Dermis blood vessel endothelial cell (primary cell): ENCODE measurements at places on chromosomes 13 and 19.

DNA sequence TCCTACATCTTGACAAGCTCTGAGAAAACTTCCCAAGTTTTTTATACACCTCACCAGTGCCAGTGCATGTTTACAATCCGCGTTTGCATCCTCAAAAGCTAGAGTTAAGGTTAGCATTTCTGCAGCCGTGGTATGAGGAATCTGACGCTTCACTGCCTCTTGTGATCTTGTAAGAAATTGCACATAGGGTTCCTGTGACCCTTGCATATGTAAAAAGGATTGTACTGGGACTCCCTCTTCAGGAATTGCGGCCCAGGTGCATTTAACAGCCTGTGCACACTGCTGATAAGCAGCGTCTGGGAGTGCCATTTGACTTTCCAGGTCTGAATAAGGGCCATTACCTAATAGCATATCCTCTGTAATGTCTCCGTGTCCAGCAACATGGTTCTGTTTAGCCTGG, 15.3 kb downstream of the FPR3 start:
- peak; percentile 25 for DNase-seq

DNA sequence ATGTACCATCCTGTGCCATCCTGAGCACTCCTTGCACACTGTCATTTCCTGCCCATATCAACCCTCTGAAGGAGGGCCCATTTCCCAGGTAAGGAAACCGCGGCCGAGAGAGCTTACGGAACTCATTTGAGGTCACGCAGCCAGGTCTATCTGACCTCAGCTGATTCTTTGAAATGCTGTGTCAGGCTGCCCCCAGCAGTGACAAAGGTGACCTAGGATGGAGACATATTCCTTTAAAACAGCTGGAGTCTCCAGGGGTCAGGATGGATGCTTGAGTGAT, 42.2 kb upstream of the VSTM2B start:
- no peak for DNase-seq

DNA sequence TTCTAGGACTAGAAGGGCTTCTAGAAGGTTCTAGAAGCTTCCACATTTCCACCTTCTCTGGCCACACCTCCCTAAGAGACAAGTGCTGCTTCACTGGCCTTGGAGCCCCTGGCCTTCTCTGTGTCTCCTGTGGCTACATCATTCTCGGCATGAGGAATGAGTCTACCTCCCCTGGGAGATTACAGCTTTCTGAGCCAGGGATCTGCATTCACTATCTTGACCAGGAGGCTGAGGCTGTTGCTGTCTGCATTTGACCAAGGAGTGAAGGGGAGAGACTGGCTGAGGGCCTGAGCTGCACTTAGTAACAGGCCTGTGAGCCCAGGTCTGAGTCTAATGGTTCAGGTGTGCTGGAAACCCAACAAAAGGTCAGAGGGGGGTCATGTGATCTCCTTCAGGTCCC, 5.3 kb downstream of the CPAMD8 start:
- DNase-seq = no peak

GRCh38 chr13:32840113-32840512, 176.1 kb upstream of the KL start:
- no peak for DNase-seq

DNA sequence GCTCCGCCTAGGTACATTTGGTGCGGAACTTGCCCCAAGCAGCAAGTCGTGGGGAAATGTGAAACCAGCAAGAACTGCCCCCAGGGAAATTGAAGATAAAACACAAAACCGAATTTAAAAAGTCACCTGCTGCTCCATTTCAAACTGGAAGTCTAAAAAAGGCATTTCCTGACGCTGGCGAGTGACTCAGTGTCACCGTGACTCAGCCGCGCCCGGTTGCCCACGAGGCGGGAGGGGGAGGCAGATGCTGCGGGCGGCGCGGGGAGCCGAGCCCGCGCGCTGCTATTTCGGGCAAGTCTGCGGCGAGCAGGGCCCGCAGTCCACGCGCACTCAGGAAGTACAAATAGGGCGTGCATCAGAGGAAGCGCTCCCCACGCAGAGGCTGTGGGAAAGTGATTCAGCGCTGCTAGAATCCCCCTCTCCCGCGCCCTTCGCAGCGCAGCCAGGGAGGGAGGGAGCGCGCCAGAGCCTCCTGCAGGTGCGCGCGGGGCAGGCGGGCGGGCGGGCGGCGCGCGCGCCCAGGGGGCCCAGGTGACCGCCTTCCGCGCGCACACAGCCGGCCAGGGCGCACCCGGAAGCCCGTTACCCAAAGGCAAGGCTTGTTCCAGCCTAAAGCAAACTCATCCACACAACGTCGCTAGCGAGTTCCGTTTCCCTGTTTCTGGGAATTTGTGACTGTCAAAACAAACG, 168.8 kb downstream of the COL4A1 start:
- peak; percentile 83 for DNase-seq

DNA sequence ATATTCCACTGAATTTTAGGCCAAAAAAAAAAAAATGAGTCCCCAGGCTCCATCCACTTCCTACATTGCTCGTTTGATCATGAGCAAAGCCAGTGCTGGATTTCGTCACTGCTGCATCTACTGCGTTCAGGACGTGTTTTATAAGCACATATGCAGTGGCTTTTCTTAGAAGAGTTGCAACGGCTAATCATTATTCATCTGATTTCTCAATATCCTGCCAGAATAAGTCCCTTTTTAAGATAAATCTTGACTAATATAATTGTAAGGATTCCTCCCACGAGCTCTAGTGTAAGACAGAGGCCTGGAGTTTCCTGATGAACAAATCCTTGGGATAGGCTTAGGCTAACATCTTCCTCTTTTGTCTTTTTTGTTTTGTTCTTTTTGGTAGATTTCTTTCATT, 19.5 kb downstream of the FAM124A start:
- DNase-seq = no peak

- no peak for DNase-seq
Measured at GRCh38 chr19:48451624-48452023, 3.8 kb upstream of the KCNJ14 start.
